ENCODE measurements at places on chromosomes 12 and 14. TPM values are rescaled to one million over a fixed set of nuclear protein-coding genes. Genes with fewer than 3 reads are reported as not detected.

DNA sequence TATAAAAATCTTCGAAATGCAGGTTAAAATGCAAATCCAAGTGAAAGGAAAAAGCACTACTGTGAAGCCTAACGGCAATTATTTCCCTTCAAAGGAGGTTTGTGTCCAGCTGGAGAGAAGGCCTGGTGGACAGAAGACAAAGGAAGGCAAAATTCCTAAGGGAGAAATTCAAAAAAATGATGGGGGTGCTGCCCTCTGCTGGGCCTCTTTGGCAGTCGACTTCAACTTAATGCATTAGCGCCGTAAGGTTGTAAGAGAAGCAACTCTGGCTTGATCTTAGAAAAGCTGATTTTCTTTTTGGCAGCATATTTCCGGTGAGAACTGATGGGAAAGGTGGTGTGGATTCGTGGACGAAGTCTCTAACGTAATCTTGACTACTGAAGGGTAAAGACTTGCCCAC, 34.3 kb upstream of the CHFR start:
- no peak for DNase-seq

- DNase-seq, result no peak
These were observed 50.5 kb downstream of the ERC1 start for GRCh38 chr12:1041478-1041877.

DNA sequence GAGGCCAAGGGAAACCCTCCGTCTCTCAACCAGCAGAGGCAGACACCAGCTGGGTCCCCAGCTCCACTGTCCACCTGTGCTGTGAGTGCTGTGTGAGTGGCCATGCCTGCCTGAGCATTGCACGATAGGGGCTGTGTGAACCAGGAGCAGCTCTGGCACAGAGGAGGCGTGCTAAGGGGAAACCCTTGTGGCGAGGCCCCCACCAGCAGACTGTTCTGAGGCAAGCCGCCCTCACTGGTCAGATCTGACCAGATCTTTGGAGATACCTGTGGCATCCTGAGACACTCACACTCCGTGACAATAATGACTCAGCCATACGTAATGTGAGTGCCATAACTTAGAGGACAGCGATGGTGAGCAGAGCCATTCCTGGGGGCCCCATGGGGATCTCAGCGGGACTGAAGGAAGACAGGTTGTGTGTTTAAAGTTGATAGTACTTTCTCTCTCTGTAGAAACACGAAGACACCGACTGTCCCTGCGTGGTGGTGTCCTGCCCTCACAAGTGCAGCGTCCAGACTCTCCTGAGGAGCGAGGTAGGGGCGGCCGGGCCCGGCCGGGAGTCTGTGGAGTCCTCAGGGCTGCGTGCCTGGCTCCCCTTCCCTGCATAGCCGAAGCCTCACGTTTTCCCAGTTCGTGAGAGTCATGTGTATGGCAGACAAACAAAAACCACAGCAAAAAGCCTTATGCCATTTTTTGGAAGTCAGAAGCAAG, 36.6 kb upstream of the AMN start:
- no peak for DNase-seq

- DNase-seq, result no peak
These were observed 213.7 kb downstream of the SLC2A13 start for GRCh38 chr12:39892146-39892545.

DNA sequence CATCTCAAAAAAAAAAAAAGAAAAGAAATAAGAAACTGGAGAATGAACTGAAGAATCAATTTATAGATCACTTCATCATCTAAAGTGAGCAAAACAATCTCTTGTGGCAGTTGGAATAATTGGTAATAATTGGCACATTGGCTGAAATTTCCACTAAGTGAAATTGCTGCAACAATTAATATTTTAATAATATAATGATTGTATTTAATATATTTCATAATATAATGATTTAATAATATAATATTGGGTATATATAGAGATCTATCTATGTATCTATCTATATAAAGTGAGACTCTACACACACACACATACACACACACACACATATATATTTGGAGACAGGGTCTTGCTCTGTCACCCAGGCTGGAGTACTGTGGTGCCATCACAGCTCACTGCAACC, 81.2 kb upstream of the PRICKLE1 start:
- DNase-seq, result no peak

Gene OAS3
- not detected for total RNA-seq
